ENCODE measurements at places on chromosomes 3 and 15.

DNA sequence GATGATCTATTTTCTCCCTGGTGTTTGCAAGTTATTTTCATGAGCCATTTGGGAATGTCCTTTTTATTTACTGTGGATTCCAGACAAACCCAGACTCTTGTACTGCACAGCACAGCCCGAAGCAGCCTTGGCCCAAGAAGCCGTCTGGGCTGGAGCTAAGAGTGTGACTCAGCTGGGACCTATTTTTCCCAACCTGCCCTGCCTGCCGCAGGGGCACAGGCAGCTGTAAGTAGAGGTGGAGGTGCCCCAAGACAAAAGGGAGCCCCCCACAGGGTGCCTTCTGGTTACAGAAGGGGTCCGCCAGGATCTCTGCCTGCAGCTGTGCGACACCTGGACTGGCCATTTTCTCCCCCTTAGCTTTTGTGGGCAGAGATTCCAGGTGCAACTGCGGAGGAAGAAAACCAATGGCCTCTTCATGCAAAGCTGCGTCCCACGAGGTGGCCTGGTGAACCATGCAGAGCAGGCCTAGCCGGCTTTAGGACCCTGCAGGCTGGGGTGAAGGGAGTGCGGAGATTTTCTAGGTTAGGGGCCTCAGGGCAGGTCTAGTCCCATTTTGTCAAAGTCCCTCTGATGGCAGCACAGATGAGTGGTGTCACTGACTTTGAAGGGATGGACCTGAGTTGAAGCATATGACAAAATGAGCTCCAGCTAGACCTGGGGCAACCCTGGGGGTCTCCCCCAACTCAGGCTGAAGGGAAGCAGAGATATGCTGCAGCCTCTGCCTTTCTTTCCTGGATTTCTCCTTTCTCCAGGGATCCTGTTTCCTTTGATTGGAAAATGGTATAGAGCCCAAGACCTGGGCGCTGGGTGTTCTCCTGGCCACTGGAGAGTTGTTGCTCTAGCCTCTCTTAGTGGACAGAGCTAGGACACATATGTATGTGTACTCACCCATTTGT lies 131.2 kb downstream of the KLF13 start:
- no peak for DNase-seq

DNA sequence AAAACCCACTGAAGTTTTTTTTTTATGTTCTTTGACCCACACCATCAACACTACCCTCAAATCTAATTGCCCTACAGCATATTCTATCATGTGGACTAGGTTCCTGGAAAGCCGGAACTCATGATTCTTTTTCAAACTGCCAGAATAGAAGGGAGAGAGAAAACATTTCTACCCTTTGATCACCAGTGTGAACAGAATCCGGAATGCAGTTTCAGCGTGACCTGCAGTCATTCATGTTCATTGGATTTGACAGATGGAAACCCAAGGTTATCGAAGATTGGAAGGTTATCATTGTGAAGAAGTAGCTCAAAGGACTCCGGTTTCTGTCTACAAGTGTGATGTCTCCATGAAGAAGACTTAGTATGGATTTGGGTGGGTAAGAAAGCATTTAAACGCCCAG lies 39.4 kb upstream of the RASA2 start:
- DNase-seq = no peak

GRCh38 chr3:38163841-38164642 lies 1.3 kb upstream of the OXSR1 start:
- DNase-seq = no peak

DNA sequence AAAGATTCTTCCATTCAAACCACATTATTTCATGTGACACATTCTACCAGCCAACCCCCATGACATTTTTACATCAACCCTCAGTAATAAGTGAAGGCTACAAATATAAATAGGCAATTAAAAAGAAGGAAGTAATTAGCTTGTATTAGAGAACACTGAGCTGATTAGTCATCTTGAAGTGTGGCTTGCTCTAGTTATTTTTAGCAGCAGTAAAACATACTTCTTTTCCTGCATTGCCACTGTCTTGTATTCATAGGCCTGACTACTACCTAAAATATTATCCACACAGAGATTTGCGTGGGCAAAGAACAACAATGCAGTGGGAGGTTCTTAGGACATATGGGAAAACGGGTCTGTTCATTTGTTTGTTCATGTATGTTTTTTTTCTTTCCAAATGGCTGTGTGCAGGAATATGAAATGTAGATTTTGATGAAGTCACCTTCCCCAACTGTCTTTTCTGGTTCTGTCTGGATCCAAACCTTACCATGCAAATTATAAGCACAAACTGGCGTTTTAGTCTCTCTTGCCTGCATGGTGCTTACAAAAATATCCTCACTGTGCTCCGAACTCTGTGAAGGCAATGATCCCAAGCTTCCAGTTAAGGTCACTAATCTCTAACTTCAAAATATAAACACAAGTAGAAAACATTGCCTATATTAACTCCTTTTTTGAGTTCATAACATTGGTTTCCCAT lies 31.5 kb upstream of the TM4SF4 start:
- peak; percentile 68 for DNase-seq

DNA sequence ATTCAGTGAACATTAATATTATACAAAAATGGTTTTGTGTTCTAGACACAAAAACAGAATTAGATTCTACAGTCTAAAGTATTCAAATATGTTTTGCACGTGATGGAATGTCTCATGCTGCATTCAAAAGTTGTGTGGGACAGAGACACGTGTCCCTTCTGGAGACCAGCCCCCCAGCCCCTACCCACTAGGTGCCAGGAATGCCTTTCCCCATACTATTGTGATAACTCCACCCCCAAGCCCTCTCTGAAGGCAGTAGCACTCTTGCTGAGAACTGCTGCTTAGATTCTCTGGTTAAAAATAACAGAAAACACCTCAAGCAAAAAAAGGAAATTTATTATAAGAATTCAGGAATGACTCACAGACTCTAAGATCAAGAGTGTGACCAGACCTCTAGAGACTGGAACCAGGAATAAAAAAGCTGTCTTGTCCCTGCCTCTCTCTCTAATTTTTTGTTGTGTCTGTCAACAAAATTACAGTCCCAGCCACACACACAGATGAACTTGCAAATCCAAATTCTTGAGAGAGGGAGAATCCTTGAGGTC lies 57.7 kb downstream of the PXYLP1 start:
- DNase-seq = no peak

DNA sequence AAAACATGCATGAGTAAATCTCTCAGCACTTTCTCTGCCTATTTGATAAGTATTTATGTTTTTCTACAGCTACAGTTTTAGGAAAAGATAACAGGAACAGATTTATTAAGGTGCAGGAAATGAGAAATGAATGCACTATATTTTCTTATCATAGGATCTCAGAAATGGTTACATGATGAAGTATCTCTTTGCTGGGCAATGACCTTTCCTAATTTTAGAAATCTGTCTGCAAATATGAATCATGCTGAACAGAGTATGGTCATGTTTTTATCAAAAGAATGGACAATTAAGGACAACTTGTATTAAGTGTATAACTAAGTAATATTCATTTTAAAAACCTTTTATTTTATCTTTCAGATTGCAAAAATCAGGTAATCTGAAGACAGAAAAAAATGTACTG lies 53.8 kb upstream of the SPPL2A start:
- no peak for DNase-seq

DNA sequence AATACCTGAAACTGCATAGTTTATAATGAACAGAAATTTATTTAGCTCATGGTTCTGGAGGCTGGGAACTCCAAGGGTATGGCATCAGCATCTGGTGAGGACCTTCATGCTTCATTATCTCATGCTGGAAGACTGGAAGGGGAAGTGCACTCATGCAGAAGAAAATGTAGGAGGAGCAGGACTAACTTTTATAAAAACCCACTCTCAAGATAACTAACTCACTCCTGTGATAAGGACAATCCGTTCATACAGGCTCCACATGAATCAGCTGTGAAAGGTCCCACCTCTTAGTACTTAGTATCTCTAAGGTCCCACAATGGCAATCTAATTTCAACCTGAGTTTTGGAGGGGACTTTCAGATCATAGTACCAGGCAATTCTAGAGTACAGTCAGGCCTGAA lies 33.6 kb upstream of the APH1B start:
- no peak for DNase-seq

GRCh38 chr15:28922707-28923012 lies 36.9 kb downstream of the APBA2 start:
- DNase-seq = no peak

GRCh38 chr3:4759689-4760312 lies 219.4 kb upstream of the BHLHE40 start:
- DNase-seq = no peak

DNA sequence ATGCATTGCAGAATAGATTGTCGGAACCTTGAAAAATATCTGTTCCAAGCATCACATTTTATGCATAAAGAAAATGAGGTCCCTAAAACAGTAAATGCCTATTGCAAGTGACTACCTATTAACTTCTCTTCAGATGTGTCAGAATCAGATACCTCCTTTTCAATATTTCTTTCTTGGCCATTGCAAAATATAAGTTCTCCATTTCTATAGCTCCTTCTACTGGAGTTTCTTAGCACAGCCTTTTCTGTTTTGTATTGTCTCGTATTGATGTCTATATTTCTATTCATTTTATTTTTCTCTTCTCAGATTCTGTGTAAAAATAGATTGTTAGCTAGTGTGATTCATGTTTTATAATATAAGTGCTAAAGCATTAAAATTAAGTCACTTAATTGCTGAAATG lies 63.4 kb downstream of the PPARG start:
- DNase-seq = peak; percentile 80

DNA sequence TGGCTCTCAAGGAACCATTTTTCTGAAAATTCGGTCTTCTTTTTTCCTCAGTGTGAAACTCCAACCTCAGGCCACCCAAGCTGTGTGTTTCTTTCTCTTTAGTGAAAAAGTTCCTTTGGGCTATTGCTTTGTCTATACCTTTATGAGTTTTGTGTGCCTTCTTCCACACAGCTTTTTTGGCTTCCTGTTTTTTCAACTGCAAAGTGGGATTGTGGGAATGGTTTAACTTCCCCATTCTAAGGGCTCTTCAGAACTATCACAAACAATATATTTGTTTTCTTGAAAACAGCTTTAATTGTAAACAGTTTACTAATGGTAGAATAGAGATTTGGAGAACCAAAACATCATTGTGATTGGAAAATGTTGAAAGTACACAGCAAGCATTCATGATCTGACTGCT lies 10.4 kb downstream of the SYN2 start:
- no peak for DNase-seq

DNA sequence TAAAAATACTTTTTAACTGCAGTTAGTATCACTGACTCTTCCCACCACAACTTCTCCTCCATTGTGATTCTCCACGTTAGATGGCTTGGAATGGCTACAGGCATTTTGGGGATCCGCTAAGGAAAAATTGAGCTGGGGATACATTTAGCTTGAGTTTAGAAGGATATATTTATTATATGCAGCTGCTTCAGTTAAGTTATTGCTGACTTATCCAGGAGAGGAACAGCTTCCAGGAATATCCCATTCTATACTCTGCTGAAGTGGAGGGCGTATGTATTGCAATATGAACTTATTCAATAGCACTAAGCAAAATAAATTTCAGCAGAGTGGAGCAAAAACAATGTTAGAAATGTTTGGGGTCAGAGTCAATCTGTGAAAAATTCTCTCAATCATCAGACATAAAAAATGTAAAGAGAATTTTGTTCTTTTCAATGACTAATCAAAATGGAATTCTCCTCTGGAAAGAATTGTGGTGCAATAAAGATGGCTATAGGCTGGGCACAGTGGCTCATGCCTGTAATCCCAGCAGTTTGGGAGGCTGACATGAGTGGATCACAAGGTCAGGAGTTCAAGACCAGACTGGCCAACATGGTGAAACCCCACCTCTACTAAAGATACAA lies 84.7 kb downstream of the NCEH1 start:
- DNase-seq = no peak

DNA sequence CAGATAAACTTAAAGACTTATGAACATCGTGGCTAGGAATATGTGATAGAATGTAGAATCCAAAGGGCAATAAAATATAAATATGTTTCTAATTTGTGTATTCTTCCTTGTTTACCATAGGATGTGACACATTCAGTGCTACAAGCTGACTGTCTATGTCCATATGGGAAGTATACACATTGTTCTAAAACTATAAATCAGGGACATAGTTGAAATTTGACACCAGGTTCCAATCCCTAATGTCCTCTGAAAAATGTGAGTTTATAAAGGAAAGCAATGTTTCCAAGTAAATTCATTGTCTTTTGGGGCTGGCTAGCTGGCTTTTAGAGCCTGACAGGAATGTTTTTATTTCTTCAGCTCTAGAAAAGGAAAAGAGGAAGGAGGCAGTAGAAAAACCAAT lies 273.6 kb downstream of the CNTN4 start:
- no peak for DNase-seq

- DNase-seq = peak; percentile 91
Observed at GRCh38 chr15:90701048-90701447, 16.1 kb upstream of the BLM start.

- DNase-seq = no peak
Observed at GRCh38 chr15:90956274-90957030, 1.8 kb downstream of the RCCD1 start.

DNA sequence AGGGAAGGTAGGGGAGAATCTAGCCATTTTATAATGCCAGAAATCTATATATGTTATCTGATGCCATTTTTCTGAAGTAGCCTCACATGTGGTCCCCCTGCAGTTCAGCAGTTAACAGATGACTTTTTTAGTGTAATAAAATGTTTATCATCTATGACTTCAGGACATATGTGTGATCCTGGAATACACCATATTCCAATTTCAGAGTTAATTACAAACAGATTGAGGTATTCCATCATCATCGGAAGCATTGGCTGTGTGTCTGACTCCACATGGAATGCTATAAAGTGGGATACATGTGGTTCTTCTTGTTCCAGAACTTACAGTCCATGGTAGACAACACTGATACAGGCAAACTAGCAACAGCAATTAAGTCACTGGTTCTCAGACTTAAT lies 45.9 kb upstream of the LIMD1 start:
- DNase-seq = no peak

DNA sequence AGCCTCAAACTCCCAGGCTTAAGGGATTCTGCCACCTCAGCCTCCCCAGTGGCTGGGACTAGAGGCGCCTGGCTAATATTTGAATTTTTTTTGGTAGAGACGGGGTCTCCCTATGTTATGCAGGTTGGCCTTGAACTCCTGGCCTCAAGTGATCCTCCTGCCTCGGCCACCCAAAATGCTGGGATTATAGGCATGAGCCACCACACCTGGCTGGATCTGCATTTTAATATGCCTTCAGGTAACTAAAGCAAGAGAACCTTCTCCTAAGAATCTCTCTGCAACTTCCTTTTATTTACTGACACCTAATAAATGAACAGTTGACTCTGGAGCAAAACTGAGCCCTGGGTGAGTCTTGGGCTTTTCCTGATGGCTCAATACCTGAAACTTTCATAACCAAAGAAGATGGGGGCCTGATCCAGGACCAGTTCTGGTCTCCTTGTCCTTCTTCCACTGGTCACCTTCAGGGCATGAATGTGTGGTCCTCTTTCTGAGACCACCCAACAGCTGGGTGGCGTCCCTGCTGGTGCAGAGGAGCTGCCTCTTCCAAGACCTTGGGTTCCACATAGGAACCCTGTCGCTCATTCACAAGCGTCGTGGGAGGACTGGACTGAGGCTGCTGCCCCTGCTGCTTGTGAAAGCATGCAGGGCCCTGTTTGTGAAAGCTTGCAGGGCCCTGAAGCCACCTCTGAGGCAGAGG lies 28.2 kb downstream of the CCR9 start:
- DNase-seq = no peak

Data from AML-193 (cell line).